ENCODE measurements at places on chromosomes 12 and 14.

DNA sequence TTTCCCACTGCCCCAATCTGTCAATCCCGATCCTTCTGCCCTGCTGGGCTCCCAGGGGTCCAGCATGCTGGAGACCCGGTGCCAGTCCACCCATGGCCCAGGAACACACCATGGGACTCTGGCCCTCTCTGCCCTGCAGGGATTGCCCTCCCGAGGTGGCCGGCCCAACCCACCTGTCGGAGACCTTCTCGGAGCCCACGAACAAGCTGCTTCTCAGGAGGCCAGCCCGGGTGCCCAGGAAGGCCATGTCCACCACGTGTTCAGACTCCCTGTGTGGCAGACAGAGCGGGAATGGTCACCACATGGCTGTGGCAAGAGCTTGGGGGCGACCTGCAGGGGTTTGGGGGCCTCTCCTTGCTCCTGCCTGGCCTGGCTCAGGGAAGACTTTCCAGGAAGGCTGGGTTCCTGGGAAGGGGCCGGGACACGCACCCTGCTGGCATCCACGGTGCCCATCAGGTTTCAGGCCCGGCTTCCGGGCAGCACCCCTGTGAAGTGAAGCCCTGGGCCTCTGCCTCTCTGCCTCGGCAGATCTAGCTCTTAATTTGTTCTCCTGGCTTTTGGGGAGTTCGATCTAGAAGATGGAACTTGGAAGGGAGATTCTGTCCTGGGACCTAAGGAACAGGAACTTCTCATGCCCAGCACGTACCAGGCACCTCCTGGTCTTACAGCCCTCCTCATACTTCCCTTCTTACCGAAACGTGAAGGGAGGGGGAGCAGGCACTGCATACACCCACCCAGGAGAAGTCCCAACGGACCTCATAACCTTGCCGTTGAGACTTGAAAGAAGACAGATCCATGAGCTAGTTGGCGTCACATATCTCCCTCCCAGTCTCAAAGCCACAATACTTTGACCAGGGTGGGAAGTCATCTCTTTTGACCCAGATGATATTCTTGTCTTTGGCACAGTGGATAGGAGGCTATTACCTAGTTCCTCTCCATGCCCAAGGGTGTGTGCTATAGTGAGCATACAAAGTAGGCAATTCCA is 26.3 kb downstream of the LRTM2 start:
- DNase-seq, result peak; percentile 74

DNA sequence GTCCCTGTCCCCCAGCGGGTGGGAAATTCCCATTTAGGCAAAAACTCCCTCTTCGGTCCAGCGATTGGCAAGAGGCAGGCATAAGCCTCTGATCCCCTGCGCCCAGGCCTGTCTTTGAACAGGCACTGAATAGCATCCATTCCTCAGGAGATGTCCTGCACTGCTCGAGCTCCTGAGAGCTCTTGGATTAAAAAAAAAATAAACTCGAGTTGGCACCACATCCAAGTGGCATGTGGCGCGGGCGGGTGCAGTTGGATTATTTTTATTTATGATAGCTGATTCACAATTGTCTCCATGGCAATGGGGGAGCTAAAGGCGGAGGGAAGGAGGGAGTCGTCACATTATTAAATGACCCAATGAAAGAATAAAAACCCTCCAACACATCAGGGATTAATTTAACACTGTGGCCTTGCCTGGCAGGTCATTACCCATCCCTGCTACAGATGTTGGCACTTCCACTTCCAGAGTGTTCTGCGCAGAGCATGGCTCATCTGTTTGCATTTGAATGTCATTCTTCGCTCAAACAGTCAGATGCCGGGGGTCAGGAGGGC is 207.2 kb downstream of the AACS start:
- DNase-seq, result no peak

DNA sequence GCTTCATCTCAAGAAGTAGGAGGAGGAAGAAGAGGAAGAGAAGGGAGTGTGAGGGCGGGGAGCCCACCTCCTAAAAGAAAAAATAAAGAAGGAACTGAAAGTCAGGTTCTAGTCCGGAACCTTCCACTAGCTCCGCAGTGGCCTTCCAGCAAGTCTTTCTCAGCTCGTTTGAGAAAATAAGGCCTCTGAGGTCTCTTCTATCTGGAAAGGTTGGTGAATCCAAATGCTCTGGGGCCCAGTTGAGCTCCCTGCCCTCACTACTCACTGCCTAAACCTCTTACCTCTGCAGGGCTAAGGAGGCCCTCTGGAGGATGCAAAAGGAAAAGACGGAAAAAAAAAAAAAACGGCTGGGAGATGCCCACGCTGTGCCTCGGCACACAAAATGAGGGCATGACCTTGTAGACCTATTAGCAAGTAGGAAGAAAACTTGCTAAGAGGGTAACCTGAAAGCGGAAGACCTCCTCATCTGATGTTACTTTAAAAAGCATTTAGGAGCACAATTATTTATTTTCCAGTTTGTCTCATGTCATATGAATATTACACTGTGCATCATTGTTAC is 35.9 kb downstream of the FBLN5 start:
- no peak for DNase-seq

DNA sequence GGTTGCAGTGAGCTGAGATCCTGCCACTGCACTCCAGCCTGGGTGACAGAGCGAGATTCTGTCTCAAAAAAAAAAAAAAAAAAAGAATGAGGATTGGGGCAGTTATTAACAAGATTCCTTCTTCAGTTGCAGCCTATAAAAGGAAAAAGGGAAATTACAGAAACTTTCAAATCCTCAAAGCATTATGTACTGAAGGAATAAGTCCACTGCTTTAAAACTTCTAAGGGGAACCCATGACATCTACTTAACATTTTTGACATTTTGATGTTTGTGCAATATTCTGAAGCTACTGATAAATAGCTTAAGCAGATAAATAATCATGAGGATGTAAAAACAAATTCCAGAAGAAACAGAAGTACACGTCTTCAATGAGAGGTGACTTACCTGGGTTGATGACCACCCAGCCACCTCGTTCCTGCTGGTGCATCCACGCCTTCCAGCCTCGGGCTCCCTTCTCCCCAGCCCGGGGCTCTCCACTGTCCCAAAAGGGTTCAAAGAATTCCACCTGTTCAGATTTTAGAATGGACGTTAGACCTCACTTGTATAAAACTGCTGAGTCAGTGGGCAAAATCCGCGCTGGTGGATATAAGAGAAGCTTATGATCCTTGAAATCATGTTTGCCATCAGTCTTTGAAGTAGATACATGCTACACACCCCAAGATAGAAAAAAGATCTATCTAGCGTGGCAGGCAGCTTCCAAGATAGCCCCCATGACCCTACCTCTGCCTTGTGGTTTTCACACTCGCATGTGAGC is 33.7 kb downstream of the NRDE2 start:
- no peak for DNase-seq
